Caki2 (cell line): ENCODE measurements at places on chromosomes 11 and 22. TPM values are rescaled to one million over a fixed set of nuclear protein-coding genes. Genes with fewer than 3 reads are reported as not detected.

SCARF2 gene
- total RNA-seq, result 1.2 and 3.1 TPM in 2 replicates

- no peak for DNase-seq
These were observed 1126.9 kb downstream of the BRD1 start for GRCh38 chr22:48700566-48701295.

- no peak for DNase-seq
These were observed 22.5 kb downstream of the KRTAP5-5 start for GRCh38 chr11:1652026-1652425.

DNA sequence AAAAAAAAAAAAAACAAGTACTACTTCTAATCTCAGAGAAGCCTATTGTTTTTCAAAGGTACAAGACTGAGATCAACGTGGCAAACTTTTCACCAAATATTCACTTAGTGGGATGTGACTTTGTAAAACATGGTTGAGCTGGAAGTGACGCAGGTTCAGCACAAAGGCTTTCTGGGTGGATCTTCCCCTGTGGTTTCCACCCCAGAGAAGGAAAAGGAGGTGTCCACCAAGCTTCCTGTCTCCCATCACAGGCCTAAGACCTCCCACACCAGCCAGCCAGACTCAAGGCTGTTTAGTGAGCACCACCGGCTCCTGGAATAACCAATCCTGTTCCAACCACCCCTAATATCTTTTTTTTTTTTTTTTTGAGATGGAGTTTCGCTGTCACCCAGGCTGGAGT, 5.7 kb downstream of the TMEM184B start:
- no peak for DNase-seq
